ENCODE measurements at places on chromosomes 11 and 22.

GRCh38 chr22:49462795-49463194 lies 364.9 kb downstream of the BRD1 start:
- no peak for DNase-seq

DNA sequence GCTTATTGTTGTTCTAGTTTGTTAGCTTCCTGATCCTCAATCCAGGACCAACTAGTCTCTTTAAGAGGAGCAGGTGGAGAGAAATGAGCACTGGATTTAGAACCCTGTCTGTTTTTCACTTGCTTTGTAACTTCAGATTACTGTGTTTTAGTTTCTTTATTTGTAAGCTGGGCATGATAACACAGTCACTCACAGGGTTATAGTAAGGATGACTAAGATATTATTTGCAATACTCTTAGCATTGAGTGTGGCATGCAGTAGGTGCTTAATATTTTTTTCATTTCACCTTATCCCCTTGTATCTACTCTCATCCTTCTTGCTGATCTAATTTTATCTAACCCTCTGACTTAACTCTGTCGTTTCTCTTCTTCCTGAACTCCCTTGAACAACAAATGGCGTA lies 33.8 kb downstream of the DNHD1 start:
- DNase-seq, result no peak

- DNase-seq, result no peak
Measured at GRCh38 chr11:111205632-111206385, 39.7 kb upstream of the POU2AF2 start.

GRCh38 chr11:78299000-78299710 lies 110.4 kb downstream of the USP35 start:
- no peak for DNase-seq

GRCh38 chr22:35409783-35410662 lies 10.1 kb downstream of the MCM5 start:
- peak; percentile 90 for DNase-seq

- DNase-seq, result no peak
Measured at GRCh38 chr11:116864531-116864930, 27.1 kb upstream of the APOA1 start.

GRCh38 chr11:27902981-27903624 lies 202.8 kb upstream of the BDNF start:
- no peak for DNase-seq

All from GM12865 (cell line).